ENCODE measurements at places on chromosomes 16 and 17.

GRCh38 chr16:9148374-9149015 is 57.1 kb downstream of the HAPSTR1 start:
- no peak for DNase-seq

DNA sequence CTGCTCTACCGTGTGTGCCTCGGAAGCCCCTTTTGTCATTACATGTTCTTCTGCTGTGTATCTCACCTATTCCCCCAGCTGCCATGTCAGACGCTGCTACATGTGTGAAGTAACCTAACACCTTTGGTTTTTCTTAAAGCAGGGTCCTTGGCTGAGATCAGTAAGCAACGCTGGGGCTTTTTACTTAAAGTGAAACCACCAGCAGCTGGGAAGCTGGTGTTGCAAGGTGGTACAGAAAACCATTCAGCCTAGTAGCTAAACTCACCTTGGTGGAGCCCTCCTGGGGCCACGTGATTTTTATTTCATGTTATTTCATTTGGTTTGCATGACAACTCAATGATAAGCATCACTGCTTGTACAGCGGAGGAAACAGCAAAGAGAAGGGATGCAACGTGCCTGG is 62.6 kb downstream of the PLCG2 start:
- DNase-seq = no peak

DNA sequence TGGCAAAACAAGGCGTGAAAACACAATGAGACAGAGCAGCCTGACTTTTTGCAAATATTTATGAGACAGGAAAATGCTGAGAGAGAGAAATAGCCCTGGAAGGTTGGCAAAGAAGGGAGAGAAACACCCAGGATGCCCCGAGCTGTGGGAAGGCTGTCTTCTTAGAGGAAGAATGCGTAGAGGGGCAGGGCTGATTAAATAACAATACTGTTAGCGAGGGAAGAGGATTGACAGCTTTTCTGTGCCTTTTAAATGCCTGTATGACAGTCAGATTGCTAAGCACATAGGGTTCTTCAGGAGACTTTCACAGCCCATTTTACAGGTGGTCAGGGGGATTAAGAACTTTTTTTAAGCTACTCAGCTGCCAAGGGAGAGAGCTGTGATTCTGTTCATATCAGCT is 219.2 kb downstream of the SHISA9 start:
- no peak for DNase-seq

DNA sequence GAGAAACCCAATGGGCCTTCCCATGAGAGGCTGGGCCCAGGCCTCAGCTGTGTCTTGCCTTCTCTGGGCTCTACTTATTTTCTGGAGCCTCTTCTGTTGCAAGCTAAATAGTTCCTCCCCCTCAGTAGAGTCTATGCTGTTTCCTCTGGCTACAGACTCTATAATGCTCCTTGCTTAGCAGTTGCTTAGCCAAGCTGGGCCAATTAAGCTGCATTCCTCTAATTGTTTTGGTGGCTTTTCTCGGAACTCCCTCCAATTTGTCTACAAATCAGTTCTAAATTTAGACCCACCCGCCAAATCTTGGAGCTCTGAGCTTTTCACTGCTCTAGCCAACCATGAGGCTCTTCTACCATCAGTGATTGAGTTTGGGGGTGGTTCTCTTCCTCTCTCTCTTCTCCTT is 302.7 kb upstream of the ASIC2 start:
- no peak for DNase-seq

DNA sequence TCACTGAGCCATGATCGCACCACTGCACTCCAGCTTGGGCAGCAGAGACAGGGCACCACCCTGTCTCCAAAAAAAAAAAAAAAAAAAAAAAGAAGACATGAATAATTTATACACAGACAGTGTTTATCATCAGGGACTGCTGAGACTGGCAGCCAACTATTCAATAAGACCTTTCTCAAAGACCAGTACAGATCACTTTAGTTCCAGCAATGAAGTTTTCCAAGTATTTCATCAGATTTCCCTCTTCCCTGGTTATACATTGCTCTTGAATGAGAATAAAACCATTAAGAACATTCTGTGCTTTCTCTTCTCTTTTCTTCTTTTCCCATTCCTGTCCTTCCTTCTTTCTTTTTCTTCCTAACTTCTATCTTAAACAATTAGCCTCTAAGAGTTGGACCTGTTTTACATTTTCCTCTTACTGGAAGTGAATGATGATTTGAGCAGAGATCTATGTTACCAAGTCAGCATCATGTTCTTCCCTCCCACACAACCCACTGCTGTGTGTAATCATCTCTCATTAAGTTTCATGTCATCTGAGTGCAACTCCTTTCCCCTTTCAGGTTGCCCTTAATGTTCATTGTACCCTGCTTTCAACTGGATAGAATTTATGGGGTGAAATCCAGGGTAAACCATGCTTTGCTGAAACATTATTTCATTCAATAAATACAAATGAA is 35.9 kb upstream of the SMIM36 start:
- DNase-seq = no peak

Data from naive thymus-derived CD8-positive, alpha-beta T cell (primary cell).